Thoracic aorta (tissue), 2 donors: ENCODE measurements at places on chromosomes 6 and 20.

GRCh38 chr6:16755544-16755943 is 5.7 kb downstream of the ATXN1 start:
- DNase-seq: no peak

- DNase-seq: no peak
Observed at GRCh38 chr6:146169872-146170271, 141.0 kb downstream of the GRM1 start.

DNA sequence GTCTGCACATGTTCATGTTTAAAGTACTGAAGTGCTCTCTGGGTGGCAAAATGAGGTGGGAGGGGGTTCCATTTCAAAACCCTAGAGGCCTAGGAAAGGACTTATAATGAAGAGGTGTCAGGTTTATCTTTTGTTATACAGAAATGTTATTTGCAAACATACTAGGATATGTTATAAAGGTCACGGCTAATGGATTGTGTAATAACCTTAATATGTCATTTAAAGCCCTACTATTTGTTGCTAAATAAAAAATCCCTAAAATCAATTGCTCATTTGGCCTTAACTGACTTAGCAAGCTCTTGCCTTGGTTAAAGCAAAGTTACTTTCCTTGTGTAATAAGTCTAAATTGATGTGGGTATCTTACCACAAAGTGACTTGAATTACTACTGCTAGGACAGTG is 8.8 kb downstream of the NKX2-4 start:
- DNase-seq: no peak

- no peak for DNase-seq
Observed at GRCh38 chr6:74654296-74654695, 551.6 kb downstream of the COL12A1 start.

DNA sequence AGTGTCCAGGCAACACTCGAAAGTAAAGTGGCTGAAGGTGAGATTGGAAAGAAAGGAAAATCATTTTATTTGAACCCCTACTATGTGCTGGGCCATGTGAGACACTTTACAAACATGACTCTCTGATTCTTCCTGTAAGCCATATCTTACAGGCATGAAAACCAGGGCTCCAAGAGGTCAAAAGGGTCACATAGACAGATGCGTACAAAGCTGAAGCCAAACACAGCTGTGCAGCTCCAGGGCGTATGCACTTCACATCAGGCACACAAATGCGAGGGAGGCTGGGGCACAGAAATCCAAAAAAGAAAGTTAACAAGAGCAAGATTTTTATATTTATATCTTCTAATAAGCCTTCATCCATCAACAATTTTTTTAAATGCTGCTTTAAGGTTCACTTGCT is 176.5 kb downstream of the PHACTR1 start:
- no peak for DNase-seq

- DNase-seq: no peak
Observed at GRCh38 chr20:21182832-21183563, 57.1 kb downstream of the KIZ start.

DNA sequence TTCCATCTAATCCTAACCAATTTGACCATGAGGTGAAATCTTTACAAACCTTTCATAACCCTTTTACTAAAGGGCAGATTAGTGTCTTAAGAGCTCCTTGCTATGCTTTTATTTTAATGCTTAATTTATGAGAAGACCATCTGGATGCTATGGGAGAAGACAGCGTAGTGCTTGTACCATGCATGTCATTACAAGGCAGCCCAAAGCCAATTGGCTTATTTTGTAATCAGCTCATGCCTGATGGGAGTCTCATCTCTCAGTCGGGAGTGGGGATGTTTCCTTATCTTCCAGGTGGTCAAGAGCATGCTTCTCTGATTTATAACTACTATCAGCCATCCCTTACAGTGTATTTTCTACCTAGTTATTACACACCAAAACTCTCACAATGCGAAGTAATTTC is 304.7 kb downstream of the FARS2 start:
- DNase-seq: no peak
